H7 (cell line): ENCODE measurements at places on chromosomes 12 and 14.

DNA sequence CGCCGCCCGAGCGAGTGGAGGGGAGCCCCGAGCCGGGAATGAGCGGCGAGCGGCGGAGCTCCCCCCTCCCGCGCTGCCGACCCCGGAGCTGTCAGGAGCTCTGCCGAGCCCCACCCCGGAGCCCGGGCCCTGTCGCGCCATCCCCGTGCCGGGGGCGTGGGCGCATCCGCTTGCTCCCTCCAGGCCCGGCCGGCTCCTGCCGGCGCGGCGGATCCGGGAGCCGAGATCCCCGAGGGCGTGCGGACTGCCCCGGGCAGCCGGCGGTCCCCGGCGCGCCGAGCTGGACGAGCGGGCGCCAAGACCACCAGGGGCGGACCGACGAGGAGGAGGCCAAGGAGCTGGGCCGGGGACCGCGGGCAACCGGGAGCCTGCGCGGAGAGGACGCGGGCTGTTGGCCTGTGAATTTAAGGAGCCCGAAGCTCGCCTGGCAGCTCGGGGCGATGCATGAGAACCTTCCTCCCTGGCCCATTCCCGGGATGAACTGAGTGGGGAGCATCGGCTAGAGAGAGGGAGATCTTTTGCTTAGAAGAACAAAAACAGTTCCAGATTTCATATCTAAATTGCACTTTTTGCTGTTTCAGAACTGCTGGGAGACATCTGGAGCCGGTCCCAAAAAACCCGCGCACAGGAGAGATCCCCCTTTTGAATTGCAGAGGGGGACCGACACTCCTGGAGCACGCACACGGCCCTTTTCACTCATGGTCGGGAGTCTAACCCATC lies 2.0 kb downstream of the PTHLH start:
- DNase-seq, result peak; percentile 79

GRCh38 chr12:90870971-90871725 lies 83.8 kb downstream of the CCER1 start:
- no peak for DNase-seq

- no peak for DNase-seq
Observed at GRCh38 chr12:43696154-43696553, 62.4 kb downstream of the PUS7L start.

- DNase-seq, result no peak
Observed at GRCh38 chr12:54723379-54724256, 75.5 kb upstream of the DCD start.
